ENCODE measurements at places on chromosomes 2 and 18.

DNA sequence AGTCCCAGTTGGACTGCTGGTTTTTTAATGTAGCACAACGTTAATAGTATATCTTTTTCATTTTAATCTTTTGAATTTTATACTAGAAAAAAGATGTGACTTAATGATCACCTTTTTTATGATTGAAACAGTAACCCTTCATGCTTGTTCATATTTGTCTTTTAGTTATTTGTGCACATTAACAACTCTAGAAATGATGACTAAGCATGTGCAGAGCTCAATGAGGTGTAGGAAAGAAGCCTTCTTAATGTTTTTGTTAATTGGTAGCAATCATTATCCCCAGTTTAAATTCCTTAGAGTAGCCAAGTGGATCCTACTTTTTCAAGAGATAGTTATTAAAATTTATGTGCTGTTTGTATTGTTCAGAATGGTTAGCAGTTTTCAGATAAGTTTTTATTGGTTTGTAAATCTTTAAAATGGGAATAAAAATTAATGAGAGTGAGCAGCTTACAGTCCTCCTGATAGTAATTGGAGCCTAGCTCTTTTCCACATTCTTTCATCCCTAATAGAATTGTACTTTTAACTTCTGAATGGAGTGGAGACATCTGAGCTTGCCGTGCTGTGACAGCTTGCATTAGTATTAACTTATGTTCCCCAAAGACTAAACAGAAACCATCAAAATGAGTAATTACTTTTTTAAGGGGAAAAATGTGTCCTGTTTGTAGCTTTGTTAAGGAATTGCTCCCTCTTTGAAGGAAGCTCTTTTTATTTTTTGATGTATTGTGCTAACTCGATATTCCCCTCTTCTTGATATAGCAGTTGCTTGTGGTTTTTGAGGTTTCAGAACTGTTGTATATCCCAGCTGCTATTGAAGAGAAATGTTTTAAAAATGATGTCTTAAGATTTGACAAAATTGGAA is 17.3 kb downstream of the PIK3C3 start:
- no peak for DNase-seq

DNA sequence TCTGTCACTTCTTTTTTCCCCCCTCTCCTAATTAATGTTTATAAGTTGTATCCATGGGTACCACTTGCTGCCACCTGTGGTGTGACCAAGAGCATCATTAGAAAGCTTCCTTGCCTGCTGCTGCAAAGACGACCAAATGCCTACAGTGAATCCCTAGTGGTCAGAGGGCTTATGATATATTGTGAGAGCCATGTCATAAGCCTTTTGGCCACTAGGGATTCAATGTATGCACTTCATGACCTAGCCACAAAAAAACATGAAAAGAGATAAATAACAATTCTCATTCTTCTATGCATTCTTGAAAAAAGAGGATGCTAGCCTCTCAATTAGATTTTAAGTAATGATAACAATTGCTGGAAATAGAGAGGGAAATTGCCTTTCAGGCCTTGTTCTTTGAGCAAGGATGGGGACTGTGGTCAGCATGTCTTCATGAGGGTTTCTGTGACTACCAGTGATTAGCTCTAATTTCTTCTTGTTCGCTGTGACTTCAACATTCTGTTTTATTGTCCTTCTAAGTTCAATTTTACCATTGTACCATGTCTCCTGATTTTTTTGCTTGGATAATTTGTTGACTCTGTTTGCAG is 435.3 kb downstream of the TGIF1 start:
- DNase-seq = no peak

GRCh38 chr18:78507217-78507616 is 472.4 kb upstream of the SALL3 start:
- no peak for DNase-seq

DNA sequence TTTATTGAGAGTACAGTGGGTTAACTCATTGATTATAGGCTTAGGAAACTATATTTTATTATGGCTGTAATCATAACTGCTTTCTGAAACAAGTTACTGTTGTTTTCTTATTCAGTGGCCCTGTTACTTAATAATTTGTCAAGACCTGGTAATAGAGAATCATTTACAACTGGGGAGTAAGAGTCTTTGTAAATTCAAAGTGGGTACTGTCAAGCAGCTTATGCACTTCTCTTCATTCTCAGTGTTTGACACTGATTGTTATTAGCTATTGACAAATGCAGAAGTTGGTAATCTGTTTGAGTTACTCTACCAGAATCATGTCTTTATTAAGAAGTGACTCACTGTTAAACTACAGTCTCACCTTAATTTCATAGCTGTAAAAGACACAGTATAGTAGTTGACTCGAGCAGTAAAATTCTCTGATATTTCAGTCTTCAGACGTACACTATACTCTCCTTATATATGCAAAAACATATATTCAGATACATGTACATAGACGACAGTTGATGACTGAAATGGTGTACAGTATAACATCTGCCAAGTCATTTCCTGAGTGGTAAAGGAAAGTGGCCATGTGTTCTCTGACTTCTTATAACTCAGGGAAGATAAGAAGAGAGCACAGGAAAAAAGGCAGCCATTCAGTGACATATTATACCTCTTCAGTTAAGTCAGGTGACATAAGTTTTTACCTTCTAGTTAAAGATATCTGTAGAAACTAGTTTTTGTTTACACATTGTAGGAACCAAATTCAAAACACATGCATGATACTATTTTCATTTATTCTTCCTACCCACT is 36.0 kb upstream of the TTC27 start:
- no peak for DNase-seq

DNA sequence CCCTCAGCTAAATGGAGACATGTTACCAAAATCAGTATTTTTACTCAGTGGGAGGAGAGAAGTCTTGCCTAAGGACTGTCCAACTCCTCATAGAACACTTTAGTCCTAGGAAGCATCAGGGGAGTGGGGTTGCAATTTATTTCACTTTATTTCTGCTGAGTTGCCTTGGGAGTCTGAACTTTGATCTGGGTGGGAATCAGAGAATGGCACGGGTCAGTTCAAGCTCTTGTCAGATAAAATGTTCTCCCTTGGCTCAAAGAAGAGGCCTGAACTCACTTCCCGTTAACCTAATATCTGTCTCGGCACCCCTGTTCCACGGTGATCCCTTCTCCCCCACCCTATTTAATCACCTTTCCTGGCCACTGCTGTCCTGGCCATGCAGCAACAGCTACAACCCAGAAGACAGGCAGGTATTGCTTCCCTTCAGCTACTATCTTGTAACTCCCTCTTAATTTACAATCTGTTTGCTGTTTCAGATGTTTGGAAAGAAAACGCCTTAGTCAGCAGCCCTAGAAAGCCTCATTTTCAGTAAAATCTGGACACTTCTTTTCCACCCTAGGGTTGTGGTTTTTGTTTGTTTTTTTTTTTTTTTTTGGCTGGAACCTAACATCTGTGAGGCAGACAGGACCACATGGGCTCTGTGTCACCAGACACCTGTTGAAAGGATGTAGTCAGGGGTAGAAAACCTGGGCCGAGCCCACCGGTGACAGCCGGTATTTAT is 52.5 kb downstream of the SERTAD2 start:
- DNase-seq = no peak

GRCh38 chr2:29253026-29253425 is 137.8 kb downstream of the CLIP4 start:
- no peak for DNase-seq

DNA sequence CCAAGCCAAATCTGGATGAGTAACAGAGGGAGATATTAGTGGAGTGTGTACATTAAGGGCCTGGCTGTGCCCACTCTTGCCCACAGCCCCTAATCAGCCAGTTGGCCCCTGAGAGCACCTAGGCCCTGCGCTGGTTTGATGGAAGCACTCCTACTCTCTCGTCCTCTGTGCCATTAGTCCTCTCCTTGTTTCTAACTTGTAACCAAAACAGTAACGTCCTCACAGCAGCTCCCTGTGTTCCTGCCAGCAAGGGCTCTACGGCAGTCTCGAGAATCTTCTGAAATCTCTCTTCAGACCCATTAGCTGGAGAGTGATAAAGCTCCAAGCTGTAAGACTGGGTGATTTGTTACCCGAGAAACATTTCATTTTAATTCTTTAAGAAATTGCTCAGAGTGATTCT is 76.1 kb downstream of the LRRC30 start:
- DNase-seq = no peak

GRCh38 chr2:73337828-73338227 is 44.5 kb upstream of the EGR4 start:
- DNase-seq = no peak

GRCh38 chr2:179487010-179487731 is 222.5 kb upstream of the SESTD1 start:
- no peak for DNase-seq

DNA sequence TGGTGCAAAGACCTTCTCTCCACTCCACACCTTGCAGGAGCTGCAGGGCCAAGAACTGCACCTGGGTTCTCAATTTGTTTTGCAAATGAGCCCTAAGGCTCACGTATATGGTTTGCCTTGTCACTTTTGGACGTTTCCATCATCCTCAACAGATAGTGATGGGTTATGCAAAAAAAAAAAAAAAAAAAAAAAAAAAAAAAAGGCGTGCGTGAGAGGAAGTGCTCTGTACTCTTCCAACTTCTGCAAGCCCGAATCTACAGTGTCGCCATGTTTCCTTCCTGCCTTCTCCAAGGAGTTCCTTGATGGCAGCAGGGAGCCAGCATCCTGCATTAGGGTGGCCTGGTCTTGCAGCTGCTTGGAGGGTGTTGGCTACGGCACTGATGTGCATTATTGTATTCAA is 4.0 kb upstream of the INHBB start:
- DNase-seq = no peak

GRCh38 chr2:64400733-64401528 is 53.0 kb upstream of the LGALSL start:
- peak; percentile 44 for DNase-seq

DNA sequence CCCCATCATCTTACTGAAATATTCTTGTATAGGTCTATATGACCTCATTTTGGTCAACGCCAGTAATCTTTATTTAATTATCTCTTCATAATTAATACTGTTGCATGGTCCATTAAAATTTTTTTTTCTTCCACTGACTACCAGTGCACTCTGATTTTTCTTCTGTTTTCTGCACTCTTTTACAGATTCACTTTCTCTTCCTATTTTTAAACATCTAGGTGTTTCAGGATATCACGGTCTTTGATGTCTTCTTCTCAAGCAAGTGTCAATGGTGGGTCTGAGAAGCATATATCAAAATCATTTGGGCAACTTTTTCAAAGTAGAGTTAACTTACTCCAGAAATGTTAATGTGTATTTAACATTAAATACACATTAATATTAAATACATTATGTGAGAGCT is 51.4 kb downstream of the CCDC141 start:
- no peak for DNase-seq

GRCh38 chr2:156006721-156007618 is 325.6 kb downstream of the NR4A2 start:
- no peak for DNase-seq

All from ELF-1 (cell line).